ENCODE measurements at places on chromosomes 6 and 20.
A peak's percentile ranks its signal among the peaks of the same experiment; 100 is the strongest.

- no peak for DNase-seq
Observed at GRCh38 chr6:123925842-123926399, 122.3 kb downstream of the NKAIN2 start.

DNA sequence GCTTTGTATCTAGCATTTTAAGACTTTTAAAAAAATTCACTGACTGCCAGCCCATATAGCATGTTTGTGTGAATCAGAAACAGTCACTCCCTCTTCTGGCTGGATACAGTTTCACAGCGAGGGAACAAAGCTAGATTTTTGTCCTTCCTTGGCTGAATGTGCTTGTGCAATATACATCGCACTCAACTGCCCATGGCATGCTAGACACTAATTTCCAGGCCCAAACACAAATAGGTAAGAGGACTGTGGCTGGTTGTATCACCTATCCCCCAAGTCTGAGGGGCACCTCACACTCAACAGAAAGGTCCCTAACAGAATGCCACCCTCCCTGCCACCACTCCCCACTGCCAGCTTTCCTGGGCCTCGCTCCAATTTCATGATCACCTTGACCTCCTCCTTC is 16.2 kb upstream of the BLCAP start:
- no peak for DNase-seq

DNA sequence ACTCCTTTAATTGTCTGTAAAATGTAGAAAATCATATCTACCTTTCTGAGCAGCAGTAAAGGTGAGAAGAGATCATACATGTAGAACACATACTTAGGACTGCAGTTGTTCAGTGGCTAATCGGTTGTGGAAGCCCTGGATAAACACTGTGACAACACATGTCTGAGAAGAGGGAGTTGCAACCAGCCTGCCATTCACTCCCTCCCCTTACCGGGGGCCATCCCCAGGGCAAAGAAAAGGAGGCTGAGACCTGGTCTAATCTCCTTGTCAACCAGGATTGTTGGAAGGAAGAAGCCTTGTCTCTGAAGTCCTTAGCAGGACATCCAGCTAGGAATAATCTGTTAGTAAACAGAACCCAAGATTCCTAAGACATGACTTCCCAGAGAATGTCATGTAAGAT is 462.5 kb upstream of the AGPAT4 start:
- DNase-seq, result no peak

DNA sequence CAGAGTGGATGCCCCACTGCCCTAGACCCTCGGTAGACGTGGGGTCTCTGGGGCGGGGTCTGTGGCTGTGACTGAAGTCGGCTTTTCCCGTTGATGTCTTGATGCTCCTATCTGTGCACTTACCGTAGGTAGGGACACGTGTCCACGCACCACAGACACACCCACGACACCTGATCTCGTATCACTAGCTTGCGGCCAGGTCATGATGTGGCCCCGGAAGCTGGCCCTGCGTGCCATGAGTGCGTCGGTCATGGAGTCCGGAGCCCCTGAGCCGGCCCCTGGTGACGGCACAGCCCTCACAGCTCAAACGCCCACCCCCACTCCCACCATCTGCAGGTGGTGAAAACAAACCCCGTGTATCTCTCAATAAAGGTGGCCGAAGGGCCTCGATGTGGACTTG is 33.9 kb upstream of the MRGBP start:
- DNase-seq, result no peak

GRCh38 chr6:12295558-12296254 is 5.5 kb downstream of the EDN1 start:
- DNase-seq, result no peak

- DNase-seq, result peak; percentile 5
Observed at GRCh38 chr6:142246960-142247359, 54.8 kb upstream of the ADGRG6 start.

DNA sequence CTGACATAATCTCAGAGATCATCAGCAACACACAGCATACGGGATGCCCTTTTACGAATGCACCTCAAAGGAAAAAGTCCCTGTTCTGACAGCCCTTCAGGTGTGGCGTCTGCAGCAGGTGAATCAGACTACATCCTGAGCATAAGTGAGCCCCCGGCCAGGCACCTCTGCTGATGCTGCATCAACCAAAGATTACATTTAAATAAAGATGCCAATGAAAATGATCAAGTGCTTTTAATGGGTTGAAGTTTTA is 58.7 kb downstream of the INSM1 start:
- no peak for DNase-seq

GRCh38 chr6:14371530-14371929 is 254.0 kb downstream of the CD83 start:
- peak; percentile 19 for DNase-seq

GRCh38 chr20:764255-764654 is 4.0 kb downstream of the SLC52A3 start:
- no peak for DNase-seq

- DNase-seq, result no peak
Observed at GRCh38 chr6:152879681-152880080, 103.2 kb downstream of the FBXO5 start.

- no peak for DNase-seq
Observed at GRCh38 chr20:53448426-53448825, 145.2 kb downstream of the ZNF217 start.

DNA sequence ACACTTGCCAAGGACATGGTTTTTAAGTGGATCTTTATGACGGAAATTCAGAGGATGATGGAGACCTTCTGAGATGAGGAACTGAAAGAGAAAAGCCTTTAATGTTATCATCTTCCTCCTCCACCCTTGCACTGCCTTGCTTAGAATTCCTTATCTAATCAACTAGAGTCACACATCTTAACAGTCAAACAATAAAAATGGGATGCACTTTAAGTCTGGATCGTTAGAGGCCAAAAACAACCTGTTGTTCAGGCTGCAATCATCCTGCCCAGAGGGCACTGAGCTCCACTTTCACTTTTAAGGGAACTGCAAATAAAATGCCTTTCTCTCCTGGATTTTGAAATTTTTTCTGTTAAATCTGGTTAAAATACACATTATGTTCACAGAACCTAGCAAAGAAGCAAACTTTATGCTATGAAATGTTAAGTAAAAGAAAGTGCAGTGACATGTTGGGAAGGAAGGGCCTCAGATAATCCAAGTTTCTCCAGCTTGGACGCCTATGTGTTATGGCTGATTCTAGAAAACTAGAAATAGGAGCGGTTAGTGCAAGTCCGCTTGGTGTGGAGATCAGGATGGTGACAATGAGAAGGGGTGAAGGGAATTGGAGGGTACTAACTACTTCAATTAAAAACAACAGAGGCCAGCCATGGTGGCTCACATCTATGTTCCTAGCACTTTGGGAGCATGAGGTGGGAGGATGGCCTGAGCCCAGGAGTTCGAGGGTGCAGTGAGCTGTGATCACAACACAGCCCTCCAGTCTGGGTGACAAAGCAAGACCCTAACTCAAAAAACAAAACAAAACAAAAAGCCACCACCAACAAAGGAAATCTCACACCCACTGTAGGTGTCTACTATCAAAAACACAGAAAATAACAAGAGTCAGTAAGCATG is 66.4 kb upstream of the KIF13A start:
- DNase-seq, result no peak

DNA sequence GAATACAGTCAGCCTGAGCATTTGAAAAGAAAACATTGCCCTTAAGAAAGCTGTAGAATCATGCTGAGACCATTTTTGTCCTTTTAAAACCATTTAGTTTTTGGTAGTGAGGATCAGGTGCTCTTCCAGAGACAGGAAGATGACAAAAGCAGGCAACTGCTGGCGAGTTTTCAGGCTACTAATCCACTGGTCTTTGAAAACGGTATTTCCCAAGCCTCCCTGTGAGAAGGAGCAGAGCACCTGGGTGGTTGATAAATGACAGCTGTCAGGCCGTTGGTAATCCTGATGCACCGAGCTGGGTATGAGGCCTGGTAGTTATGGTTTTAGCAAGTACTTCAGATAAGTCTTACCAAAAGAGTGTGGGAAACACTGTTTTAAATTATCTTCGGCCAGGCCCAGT is 10.1 kb upstream of the SEC63 start:
- DNase-seq, result no peak

- peak; percentile 18 for DNase-seq
Observed at GRCh38 chr6:126312013-126312665, 27.8 kb upstream of the CENPW start.

DNA sequence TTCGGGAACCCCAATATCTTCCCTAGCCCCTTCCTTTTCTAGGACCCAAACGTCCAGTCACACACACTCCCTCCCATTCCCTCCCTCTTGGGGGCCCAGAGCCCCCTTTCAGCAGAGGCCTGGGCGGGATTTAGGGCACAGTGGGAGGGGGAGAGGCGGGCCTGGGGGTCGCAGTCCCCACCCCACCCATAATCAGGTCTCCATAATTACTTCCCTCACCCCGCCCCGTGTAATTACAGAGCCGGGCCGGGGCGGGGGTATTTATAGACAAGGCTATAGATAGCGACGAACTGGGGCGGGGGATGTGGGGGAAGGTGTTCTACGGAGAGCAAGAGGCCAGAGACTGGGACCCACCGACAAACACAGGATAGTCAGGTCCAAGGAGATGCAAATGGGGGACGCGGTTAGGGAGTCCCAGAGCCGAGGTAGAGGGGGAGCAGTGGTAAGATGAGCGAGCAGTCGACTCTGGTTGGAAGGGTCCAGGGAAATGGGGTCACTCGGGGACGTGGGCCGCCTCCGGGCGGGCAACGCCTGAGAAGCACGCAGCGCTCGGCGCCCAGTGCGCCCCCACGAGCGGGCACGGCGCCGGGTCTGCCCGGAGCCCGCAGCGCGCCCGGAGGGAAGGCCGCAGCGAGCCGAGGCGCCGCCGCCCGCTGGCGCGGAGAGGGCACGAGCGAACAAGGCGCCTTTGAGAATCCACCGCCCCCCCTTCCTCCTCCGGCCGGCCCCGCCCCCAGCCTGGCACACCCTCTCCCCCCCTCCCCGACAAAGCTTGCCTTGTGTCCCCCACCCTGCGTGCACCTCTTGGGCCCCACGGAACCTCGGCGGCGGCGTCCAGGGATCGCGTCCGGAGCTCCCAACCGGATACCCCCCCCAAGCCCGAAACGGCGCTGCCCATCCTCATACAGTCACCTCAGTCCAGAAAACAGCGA is 670 bp upstream of the COL11A2 start:
- no peak for DNase-seq

GRCh38 chr20:38165089-38165965 is at the start of gene TGM2:
TGM2 (minus strand) TSS chr20:38165270; CDS start chr20:38165198, 72 bp downstream.
- peak; percentile 89 for DNase-seq

DNA sequence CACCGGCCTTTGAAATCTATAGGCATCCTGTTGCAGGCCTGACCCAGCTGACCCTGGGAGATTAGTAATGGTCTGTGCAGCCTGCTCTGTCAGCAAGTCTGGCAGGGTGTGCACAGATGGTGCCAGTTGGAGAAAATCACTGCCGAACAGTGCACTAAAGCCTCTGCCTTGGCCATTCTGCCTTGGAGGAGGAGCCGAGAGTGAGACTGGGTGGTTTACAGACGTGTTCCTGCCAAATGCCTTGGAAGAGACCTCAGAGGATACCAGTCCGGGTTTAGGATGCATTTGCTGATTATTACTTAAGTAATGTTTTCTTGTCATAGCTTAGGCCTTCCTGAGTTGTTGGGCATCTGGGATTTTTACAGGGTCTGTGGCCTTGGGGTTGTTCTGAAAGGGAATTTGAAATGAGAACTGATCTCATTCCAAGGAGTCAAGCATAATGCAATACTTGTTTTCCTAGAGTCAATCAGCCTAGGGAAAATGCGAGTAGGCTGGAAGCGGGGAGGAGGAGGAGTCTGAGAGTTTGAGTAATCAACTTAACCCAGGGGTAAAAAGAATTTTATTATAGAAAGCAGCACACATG is 292.1 kb downstream of the SOX4 start:
- no peak for DNase-seq

- DNase-seq, result no peak
Observed at GRCh38 chr6:36539814-36540568, 7.3 kb downstream of the STK38 start.

GRCh38 chr6:73802366-73802765 is 106.4 kb downstream of the CD109 start:
- DNase-seq, result no peak
